HFF-Myc (cell line): ENCODE measurements at places on chromosomes 1 and 21.

DNA sequence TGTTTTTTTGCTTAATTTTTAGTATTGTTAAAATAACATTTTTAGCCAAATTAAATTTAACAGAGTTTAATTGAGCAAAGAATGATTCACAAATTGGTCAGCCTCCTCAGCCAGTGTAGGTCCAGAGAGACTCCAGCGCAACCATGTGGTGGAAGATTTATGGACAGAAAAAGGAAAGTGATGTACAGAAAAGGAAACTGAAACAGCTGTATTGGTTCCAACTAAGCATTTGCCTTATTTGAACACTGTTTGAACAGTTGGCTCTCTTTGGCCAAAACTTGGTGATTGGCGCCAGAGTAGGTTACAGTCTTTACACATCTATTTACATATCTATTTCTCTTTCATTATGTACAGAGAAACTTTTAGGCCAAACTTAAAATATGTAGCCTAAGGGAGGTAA is 19.4 kb downstream of the RPS6KC1 start:
- peak; percentile 37 for DNase-seq

DNA sequence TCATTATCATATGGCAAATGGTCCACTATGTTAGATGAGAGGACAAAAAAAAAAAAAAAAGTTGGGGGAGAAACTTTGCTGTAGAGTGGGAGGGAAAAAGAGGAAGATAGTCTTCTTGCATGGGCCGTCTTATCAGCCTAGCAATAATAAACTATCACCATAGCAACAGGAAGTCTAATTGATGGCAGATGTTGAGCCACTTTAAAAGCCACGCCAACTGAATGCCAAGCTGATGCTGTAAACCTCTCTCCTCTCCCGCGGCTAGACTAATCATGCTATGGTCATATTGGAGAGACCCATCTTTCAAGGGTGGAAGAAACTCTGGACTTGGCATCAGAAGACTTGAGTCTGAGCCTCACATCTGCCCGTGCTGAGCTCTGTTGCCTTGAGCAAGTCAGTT is 122.2 kb upstream of the HOOK1 start:
- peak; percentile 95 for DNase-seq

DNA sequence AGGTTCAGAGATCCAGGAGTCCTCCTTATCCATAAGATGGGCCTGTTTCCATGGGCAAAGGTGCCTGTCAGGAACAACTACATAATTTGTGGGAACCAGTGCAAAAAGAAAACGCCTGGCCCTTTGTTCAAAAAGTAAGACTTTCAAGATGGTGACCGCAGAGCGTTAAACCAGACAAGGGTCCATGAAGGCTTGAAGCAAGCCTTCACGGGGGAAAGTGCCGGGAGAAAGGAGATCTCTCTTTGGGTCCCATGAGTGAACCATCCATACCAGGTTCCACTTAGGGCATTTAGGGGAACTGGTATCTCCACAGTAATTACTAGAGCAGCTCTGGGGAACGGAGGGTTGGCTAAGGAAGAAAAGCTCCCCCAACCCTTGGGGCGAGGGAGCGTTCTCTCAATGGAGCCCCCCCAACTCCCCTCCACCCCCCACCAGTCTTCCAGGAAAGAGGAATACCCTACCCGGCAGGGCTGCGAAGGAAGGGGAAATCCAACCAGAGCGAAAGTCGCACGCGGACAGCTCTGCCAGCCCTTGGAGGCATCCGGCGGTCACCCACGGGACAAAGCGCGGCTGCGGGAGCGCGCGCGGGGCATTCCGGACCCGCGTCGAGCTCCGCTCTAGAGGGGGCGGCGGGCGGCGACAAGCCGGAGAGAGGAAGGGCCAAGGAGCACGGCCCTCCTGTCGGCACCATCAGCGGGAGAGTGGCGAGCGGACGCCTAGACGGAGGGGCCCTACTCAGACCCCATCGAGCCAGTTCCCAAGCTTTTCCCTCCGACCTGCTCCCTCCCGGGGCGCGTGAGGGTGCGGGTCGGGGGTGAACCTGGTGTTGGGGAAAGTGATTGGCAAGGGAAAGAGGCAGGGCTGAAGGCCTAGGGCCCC is 687 bp upstream of the RASSF5 start:
- DNase-seq = no peak

DNA sequence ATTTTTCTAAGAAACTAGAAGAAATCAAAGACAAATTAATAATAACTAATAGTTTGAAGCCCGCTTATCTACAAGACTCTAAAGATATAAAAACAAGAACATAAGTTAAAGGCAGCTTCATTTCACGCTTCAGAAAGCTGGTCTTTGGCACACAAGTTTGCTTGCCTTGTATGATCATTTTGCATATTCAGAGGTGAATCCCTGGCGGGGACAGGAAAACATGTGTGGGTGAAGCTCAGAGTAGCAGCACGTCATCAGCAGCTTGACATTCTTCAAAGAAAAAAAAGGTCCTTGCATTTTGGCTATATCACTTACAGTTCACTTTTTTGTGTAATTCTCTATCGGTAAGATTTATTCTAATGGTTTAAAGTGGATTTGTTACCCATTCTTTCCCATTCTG is 1911.8 kb downstream of the MRPL39 start:
- no peak for DNase-seq

GRCh38 chr1:193700710-193701355 is 514.4 kb upstream of the B3GALT2 start:
- DNase-seq = no peak

- no peak for DNase-seq
Observed at GRCh38 chr1:33516428-33516827, 44.0 kb downstream of the ZSCAN20 start.

DNA sequence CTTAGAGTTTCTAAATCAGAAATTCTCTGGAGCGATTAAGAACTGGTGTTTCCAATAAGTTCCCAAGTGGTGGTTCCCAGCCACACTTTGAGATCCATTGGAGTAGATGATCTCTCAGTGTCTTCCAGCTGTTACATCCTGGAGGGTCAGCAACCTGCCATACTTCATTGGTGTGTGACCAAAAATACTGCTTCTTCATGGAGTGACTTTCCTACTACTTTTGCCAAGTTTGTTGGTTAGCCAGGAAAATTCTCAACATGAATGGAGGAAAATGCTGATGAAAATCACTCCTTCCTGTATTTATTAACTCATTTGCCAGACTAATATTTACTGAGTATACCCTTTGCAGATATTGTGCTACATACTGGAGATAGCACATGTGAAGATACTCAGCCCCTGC is 186.1 kb downstream of the FGGY start:
- DNase-seq = no peak

- DNase-seq = peak; percentile 78
Observed at GRCh38 chr1:246699095-246699735, 25.0 kb upstream of the SCCPDH start.

- DNase-seq = no peak
Observed at GRCh38 chr1:115475252-115475651, 137.2 kb upstream of the NGF start.

- no peak for DNase-seq
Observed at GRCh38 chr1:112721966-112722524, 6.9 kb upstream of the PPM1J start.

DNA sequence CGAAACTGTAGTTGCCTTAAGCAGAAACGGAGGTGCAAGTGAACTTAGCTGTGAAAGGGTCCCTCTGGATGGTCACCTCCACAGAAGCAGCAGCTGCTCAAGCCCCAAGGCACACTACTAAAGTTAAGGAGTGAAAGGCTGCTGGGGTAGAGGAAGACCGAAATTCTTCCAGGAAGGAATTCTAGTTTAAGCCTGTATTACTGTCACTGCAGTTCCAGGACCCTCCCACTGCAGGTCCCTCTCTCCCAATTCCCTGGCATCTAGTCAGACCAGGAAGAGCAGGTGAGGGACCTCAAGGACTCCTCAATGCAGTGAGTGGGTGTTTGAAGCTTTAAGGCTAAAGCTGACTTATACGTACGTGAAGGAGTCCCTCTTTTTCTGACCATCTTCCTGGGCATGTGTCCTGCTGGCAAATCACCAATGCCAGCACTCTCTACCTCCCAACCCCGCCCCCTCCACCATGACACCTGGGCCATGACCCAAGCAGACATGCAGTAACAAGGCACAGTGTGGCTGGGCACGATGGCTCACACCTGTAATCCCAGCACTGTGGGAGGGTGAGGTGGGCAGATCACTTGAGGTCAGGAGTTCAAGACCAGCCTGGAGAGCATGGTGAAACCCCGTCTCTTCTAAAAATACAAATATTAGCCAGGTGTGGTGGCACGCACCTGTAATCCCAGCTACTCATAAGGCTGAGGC is 57.2 kb downstream of the TGFBR3 start:
- DNase-seq = no peak

GRCh38 chr1:160354388-160354985 is 11.3 kb downstream of the NCSTN start:
- no peak for DNase-seq

- DNase-seq = no peak
Observed at GRCh38 chr1:211068976-211069375, 65.0 kb downstream of the KCNH1 start.

DNA sequence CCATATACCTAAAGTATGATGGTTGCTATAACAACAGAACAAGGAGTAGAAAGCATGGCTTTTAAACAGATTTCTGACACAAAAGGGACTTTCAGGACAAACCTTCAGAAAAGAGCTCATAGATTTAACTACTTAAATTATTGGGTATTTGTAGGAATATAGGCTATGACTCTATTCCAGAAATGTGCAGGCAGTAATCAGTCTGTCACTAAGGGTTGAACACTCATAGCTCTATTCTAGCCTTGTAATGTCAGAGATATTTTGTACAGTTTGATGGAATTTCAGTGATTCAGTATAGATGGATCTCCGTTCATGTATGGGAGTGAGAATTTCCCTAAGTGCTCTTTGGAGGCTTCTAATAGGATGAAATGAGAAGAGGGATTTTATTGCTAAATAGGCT is 82.8 kb downstream of the EXTL2 start:
- no peak for DNase-seq

GRCh38 chr21:44352253-44352860 is 1.1 kb upstream of the TRPM2 start:
- DNase-seq = no peak

- DNase-seq = no peak
Observed at GRCh38 chr1:209873067-209873799, 45.5 kb downstream of the UTP25 start.

DNA sequence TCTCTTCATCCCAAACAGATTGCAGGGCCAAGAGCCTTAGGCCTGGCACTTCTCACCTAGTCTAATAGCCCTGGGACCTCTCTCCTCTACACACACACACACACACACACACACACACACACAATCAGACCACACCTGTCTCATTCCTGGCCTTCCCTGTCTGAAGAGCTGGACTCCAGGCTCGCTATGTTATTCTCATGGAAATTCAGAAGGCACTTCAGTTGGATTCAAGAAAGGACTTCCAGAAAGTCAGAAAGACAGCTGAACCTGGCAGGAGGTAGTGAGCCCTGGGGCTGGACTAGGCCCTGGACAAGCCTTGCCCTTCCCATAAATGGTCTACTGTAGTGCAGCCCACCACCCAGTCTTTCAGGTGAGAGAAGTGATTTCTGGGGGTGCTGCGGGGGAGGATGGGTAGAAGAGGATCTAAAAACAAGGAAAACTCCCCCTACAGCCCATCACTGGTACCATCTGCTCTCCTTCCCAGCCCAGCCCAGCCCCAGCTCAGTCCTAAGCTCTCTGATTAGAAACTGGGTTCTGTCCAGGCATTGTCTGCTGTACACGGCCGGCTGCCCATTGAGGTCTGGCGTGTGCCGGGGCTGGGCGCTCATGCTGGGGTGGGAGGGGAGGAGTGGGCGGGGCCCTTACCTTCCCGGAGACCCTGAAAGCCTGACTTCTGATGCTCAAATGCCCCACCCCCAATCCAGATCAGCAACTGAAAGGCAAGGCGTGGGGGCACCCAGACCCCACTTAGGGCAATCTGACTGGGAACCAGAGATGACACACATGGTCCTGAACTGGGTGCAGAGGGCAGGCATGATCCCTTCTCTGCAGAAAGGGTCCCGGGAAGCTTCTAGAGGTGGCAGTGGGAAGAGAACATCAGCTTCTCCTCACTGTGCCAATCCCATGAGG is 2.5 kb downstream of the KIF21B start:
- no peak for DNase-seq

- no peak for DNase-seq
Observed at GRCh38 chr1:77060000-77060399, 159.2 kb downstream of the PIGK start.

DNA sequence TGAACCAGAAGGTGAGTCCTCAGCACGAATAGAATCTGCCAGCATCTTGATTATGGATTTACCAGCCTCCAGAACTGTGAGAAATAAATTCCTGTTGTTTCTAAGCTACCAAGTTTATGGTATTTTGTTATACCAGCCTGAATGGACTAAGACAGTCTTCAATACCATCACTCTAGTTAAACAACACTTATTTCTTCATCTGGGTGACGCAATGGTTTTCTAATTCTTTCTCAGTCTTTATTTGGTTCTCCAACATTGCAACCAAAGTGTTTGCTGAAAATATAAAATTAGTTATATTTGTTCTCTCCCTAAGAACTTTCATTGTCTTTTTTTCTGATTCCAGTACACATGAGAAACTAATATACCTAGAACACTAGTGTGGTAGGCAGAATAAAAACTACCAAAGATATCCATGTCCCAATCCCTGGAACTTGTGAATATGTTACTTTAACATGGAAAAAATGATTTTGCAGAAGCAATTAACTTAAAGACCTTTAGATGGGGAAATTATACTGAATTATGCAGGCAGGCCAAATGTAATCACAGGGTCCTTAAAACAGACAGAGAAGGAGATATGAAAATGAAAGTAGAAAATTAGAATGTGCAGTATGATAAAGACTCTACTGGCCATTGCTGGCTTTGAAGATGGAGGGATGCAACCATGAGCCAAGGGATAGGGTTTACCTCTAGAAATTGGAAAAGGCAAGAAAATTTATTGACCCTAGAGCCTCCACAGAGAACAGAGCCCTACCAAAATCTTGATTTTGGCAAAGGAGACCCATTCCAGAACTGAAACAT is 1115.1 kb downstream of the PLA2G4A start:
- DNase-seq = no peak

GRCh38 chr1:68221001-68221979 is 11.0 kb downstream of the WLS start:
- no peak for DNase-seq

DNA sequence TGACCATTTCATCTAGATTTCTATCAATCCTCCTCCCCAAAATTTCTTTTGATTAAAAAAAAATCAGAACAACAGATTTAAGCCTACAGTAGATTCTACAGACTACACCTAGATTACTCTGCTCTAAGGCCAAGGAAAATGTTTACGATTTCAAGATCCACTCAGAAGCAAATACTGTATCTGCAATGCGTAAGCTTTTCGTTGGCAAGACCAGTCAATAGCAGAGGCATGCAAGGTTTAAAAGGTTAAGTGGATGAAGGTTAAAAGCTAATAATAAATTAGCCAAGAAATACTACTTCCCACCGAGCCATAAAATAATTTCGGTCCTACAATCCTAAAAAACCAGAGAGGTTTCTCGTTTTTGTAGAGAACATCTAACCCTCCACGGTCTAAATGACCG is 1.3 kb downstream of the CLSTN1 start:
- no peak for DNase-seq
